ENCODE measurements at places on chromosomes 2 and 18.

DNA sequence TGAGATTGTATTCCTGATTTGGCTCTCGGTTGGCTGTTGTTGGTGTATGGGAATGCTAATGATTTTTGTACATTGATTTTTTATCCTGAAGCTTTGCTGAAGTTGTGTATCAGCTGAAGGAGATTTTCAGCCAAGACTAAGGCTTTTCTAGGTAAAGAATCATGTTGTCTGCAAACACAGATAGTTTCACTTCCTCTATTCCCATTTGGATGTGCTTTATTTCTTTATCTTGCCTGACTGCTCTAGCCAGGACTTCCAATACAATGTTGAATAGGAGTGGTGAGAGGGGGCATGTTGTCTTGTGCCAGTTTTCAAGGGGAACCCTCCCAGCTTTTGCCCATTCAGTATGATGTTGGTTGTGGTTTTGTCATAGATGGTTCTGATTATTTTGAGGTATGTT lies 90.4 kb downstream of the CYP26B1 start:
- DNase-seq: no peak

- no peak for DNase-seq
These were observed 1159.0 kb downstream of the RPIA start for GRCh38 chr2:89850481-89850880.

DNA sequence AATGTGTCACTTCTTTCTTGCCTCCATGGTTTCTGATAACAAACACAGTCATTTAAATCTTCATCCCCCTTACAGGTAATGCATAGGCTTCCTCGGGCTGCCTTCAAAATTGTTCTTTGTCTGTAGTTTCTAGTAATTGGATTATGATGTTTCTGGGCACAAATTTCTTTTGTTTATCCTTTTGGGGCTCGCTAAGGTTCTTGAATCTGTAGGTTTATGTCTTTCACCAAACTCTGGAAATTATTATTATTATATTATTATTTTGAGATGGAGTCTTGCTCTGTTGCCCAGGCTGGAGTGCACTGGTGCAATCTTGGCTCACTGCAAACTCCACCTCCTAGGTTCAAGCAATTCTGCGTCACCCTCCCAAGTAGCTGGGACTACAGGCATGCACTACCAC lies 16.3 kb upstream of the RMP24 start:
- DNase-seq: no peak

DNA sequence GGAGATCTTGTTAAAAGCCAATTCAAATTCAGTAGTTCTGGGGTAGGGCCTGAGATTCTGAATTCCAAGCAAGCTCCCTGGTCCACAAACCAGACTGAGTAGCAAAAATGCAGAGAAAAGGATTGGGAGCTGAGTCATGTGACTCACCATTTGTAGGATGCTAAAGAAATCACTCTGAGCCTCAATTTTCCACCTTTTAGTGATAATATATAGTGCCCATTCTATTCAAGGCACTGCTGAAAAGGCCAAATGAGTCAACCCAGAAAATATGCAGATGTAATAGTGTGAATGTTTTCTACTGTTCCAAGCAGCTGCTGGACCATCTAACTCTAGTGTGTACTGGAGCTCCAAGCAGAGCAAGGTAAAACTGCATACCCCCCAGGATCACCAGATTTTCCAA lies 47.2 kb downstream of the SLC14A2 start:
- no peak for DNase-seq

DNA sequence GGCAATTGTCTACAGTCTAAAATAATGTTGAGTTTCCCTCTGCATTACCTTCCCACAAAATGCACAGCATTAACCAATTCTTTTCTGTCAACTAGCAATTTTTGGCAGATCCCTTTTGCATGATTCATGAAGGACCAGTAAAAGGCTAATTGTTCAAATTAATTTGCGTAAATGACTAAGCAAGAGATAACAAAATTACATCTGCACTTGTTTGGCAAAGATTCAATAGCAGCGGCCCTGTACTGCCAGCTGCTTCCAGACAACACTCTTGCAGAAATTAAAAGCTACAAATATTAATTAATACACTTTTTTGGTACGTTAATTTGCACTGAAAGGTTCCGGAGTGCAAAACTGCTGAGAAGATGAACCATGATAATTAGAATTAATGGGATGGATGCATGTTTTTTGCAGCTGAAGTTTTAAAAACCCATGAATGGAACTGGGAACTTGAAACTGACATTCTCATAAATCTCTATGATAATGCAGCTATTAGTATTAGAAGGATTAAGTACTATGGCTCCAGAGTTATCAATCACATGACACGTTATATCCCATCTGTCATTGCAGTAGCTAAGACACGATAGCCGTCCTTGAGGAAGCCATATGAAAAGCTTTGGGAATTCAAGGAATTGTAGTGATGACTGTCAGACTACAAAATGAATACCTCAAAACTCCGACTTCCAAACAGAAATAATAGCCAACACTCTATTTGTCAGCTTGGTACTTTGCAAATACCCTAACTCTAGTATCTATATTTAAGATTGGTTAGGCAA lies 1268.3 kb upstream of the ACVR2A start:
- no peak for DNase-seq

DNA sequence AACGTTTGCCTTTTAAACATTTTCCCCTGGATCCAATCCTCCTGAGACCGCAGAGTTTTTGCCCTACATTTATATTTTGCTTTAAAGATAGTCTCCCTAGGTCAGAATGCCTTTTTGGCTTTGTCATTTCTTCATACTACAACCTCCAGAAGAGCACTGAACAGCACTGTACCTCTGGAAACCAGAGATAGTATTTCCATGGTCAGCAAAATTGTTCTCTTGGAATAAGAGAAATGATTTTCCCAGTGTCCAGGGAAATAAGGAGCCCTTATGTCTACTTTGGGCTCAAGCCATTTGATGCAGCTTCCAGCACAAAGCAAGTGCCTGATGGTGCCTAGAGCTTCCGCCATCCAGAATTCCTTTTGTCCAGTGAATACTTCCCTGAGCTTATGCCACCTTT lies 75.5 kb upstream of the SP5 start:
- DNase-seq: no peak

- DNase-seq: no peak
These were observed 35.0 kb downstream of the YES1 start for GRCh38 chr18:777021-777420.

GRCh38 chr2:120393456-120393855 lies 47.5 kb downstream of the INHBB start:
- no peak for DNase-seq

DNA sequence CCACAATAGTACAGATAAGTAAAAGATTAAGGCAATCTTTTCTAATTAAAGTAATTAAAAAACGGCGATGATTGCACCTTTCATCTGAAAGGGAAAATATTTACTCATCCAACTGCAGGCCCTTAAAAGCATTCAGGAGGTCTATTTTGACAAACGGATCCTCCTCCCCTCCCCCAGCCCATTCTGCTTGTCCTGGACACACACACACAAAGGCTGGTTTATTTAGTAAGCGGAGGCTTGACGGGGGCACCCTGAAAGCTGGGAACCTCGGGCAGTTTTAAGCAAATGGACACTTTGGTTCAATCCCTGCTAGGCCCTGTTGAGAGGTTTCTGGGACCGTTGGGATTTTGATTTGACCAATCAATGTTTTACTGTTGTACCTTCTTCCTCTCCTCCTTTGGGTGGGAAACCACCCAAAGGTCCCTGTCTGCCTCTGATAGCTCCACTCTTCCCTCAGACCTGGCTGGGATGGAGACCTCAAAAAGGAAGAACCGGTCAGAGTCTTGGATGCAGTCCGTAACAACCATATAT lies 135.8 kb upstream of the HAAO start:
- no peak for DNase-seq

GRCh38 chr2:47568164-47568850 lies 165.4 kb downstream of the MSH2 start:
- DNase-seq: no peak

DNA sequence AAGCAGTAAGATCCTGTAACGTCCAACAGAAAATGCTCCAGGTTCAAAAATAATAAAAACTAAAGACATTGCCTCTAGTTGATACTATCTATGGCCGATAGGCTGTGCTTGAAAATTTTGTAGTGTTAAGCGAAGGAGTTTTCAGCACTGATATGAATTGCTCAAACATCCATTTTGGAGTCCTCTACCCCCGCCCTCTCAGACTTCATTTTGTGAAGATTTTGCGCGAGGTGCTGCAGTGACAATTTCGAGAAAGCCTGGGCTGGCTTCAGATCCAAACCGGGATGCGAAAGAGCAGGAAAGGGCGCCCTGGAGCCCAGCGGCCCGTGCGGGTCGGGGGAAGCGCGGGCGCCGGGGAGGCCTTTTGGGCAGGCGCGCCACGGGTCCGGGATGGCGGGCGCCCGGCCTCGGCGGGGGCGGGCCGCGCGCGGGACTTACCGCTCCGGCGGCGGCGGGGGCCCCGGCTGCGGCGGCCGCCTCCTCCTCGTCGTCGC lies 1.8 kb downstream of the SP3 start:
- peak; percentile 74 for DNase-seq

DNA sequence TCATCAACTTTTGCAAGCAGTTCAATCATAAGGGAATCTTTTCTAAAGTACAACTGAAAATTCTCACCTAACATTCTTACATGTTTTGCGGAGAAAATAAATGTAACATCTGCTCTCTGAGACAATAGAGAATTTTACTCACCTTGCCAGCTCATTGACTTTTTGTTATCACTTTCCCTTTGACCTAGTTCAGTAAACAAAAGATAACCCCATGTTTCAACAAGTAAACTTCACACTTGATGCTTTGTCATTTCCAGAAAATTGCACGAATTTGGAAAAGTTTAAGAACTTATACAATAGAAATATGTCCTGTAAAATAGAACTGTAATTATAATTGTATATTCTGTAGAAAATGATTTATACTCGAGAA lies 1110.0 kb upstream of the ACVR2A start:
- DNase-seq: no peak

DNA sequence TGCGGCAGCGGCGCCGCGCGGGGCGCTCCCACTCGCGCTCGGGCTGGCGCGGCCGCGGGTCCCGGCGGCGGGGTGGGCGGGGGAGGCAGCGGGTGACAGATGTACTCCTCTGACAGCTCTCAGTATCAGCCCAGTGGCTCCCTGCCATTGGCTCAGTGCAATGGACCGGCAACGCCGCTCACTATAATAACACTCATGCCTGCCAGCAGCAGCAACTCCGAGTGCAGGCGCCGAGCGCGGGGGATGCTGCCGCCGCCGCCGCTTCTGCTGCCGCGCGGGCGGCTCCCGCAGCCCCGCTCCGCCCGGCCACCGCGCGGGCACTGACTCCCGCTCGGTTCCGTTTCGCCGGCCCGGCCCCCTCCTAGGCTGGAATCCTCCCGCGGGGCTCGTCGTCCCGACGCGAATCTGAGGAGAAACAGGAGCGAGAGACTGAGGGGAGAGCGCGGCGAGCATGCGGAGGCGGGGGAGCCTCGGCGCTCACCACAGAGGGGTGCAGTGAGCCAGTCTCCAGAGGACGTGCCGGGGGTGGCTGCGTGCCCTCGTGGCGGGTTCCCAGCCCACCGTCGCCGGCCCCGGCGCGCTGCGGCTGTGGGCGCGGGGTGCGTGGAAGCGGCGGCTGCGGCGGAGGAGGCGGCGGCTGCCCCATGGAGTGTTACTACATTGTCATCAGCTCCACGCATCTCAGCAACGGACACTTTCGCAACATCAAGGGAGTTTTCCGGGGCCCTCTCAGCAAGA lies at the start of gene ZNF804A:
Gene ZNF804A, plus strand, starts transcription at position 214 of the 738 bp plus-strand sequence. Its CDS starts 431 bp downstream, at position 645.
- peak; percentile 44 for DNase-seq

DNA sequence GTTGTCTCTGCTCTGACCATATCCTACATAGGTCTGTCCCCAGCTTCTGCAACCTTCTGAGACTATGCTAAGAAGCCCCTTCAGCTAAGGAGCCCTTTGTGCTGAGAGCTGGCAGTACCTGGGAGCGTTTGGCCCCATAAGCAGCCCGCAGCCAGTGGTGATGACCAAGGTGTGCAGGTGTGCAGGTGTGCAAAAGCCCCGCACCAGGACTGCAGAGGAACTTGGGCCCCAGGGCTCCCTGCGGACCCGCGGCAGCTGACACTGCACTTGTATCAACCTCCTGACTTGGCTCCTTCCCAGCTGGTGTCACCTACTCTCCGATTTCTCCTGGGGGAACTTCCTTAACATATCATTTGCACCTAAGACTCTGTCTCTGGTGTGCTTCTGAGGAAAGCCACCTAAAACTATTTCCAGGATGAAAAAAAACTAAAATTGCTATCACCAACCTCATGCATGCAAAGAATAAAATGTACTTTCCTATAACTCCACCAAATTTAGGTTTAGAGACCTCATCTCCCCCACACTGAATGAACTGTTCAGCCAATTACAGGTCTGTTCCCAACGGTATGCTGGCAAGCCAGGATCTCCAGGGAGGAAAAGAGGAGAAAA lies 16.1 kb upstream of the GNAL start:
- DNase-seq: no peak

DNA sequence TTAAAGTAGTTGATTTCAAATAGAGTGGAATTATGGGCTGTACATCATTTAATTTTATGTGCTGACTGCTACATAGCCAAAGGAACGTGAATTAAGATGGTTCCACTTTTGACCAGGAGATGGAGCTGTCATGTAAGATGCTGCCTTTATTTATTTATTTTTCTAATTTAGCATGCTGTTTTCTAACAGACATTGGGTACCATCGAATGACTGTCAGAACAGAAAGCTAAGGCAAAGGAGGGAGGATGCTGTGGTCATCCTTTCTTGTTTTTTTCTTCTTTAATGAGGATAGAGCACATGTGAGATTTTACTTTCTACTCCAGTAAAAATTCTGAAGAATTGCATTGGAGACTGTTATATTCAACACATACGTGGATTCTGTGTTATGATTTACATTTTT lies at the start of gene SCN2A:
Gene SCN2A, plus strand, starts transcription at position 185 of the 400 bp plus-strand sequence. CDS start 56,410 bp downstream, outside the sequence.
- DNase-seq: peak; percentile 64

DNA sequence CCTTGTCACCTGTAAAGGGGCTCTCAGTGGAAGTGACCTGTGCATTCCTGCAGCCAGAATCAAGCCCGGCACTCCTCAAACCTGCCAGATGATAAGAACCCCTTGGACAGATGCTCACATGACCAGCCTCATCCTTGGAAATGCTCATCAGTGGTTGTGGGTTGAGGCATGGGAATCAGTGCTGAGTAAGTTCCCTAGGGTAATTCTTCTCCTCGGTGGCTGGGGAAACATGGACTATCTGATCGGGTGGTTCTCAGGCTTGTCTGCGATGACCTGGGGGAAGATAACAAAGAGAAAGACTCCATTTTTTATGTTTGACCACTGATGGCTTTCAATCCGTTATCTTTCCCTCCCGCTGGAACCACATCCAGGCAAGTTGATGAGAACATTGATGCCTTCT lies 84.0 kb downstream of the SPP2 start:
- DNase-seq: no peak

DNA sequence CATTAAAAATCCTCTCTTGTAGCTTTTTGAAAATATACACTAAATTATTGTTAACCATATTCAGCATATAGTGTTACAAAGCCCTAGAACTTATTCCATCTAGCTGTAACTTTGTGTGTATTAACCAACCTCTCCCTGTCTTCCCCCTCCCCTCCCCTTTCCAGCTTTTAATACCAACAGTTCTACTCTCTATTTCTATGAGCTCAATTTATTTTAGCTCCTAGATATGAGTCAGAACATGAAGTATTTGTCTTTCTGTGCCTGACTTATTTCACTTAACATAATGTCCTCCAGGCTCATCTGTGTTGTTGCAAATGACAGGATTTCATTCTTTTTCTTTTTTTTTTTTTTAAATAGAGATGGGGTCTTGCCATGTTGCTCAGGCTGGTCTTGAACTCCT lies 45.1 kb downstream of the GPD2 start:
- no peak for DNase-seq

All from midbrain (tissue), 1 donor.